ENCODE measurements at places on chromosomes 6 and 20.

DNA sequence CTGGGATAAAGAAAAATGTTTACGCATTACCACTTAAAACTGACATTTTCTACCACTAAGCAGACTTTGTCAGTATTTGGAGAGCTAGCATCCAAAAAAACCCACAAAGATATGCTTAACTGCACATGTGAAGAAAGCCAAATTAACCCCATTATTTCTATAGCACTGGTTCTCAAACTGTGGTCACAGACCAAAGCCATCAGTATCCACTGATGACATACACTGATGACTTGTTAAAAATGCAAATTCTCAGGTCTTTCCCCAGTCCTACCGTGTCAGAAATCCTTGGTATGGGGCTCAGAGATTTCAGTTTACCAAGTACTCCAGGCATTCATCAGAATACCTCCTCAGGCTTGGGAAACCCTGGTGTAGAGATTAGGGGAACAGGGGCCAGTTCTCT is 230.2 kb downstream of the PTPRK start:
- DNase-seq = no peak

GRCh38 chr6:149075616-149076354 is 241.7 kb upstream of the TAB2 start:
- DNase-seq = no peak

- DNase-seq = no peak
Observed at GRCh38 chr6:100117680-100118079, 123.7 kb upstream of the MCHR2 start.

DNA sequence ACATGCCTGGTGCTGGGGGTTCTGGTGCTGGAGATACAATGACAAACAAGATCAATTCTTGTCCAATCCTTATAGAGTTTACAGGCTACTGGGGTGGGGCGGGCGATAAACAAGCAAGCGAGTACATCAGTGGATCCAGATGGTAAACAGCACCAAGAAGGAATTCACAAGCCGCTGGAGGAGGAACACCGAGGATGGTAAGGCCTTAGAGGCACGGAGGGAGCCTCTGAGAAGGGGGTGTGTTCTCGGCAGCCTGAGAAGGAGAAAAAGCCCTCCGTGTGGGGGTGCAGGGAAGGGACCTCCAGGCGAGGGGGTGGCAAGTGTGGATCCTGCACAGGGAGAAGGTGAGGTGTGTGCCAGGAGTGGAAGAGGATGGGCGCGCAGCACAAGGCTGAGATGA is 276.5 kb upstream of the FOXQ1 start:
- DNase-seq = no peak

DNA sequence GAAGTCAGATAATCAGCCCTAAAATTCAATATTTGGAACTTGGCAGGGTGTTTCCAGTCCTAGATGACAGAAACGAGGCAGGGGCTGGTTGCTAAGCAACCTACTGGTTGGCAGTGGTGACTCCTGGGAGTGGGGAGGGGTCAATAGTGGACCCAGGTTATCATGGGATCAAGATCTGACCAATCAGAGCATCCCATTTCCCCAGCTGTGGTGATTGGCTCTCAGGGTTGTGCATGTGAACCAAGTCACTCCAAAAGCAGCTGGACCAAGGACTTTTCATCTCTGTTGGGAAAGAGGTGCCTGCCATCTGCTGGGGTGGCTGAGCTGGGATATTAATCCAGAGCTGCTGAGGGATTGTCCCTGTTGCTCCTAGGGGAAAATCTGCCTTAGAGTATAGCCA is 253.4 kb downstream of the PREX1 start:
- DNase-seq = no peak

DNA sequence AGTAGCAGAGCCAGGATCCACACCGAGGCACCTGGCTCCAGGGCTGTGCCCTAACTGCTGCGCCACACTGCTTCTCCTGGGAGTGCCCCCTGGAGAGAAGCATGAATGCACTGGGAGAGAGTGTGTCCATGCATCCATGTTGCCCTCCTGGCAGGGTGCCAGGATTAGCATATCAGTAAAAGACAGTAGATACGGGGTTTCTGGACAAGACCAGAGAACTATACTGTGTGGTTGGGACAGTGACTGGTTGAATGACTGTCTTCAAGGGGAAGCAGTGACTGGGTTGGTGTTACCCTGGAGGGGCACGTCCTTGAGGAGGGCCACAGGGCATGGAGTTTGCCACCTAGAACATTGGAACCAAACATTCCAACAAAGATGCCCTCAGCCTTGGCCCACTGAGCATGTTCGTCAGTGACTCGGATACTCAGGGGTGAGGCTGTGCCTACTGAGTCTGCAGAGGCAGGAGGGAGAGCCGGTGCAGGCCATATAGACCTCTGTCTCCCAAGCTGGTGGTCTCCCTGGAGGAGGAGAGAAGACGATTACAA is 288.8 kb downstream of the CDC5L start:
- no peak for DNase-seq

Measured in activated CD4-positive, alpha-beta T cell treated with anti-CD3 and anti-CD28 coated beads for 1 hour (primary cell).